ENCODE measurements at places on chromosomes 12 and 14.

DNA sequence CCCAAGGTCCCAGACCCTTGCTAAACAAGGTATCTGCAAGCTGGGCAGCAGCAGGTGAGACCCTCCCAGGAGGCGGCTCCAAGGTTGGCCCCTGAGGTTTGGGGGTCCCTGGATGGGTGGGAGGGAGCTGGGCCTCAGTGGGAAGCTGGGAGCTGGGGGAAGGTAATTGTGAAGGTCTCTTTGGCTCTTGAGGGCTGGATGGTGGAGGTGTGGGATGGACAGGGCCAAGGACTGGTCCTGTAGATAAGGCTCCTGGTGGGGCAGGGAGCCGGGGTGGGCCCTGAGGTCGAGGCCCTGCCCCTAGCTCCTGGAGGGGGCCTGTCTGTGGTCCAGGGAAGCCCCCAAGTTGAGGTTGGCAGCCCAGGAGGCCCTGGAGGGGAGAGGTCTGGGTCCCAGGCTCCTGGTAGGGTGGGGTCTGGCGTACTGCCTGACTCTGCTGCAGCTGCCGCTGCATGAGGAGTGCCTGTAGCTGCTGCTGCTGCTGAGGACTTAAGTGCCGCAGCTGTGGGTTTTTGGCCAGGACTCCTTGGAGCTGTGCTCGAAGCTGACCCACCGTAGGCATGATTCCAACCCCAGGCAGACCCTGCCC lies 13.1 kb upstream of the PRKAG1 start:
- no peak for DNase-seq

GRCh38 chr12:124515981-124516380 lies 51.4 kb downstream of the NCOR2 start:
- no peak for DNase-seq

DNA sequence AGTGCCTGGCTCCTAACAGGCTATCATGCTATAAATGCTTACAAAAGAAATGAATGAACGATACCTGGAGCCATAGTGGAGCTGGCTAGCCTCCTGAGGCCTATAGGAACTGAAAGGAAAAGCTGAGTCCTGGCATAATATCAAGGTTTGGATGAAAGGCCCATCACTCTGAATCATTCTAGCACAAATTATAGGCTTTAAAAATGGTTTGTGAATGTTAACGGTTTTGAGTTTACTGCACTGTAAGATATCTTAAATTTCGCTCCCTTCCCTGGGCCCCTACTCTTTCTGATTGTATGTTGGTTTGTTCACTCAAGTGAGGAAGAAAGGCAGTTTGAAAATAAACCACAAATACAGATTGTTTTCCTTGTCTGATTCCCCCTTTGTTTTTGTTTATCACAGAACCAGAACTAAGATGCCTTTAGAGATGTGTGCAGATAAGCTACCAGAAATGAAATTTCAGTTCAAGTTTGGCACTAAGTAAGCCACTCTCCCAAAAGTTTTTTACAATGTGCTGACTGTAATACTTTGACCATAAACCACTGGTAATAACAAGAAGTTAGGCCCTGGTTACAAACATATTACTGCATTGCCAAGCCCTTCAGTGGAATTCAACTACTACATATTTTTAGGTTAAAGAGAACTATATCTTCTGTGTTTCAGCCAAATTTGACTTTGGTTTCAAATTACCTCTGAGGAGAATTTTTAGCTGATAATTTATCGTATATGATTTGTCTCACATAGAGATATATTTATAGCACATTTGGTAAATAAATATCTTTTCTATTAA lies 89.5 kb downstream of the ALX1 start:
- no peak for DNase-seq

GRCh38 chr14:92460916-92461579 lies 52.5 kb upstream of the RIN3 start:
- DNase-seq: peak; percentile 47

GRCh38 chr12:89578499-89578898 lies 52.7 kb upstream of the POC1B start:
- no peak for DNase-seq

- no peak for DNase-seq
These were observed 43.3 kb downstream of the GALNT8 start for GRCh38 chr12:4763549-4763948.

All from AG09309 (cell line).